Hair follicle dermal papilla cell (primary cell): ENCODE measurements at places on chromosomes 12 and 14. TPM values are rescaled to one million over a fixed set of nuclear protein-coding genes. Genes with fewer than 3 reads are reported as not detected.

The PCNX1 gene
- 115 and 161 TPM in 2 replicates for total RNA-seq

The DAO gene
- not detected in 2 replicates for total RNA-seq

The TAS2R10 gene
- 1.2 and 1.8 TPM in 2 replicates for total RNA-seq

The GNB3 gene
- total RNA-seq = 1.9 and 5.8 TPM in 2 replicates

The TEAD4 gene
- total RNA-seq = 18.9 and 26.1 TPM in 2 replicates

The RD3L gene
- not detected in 2 replicates for total RNA-seq
